NCI-H1092 (cell line): ENCODE measurements at places on chromosomes 2 and 18.

- no peak for DNase-seq
Measured at GRCh38 chr2:150339282-150339681, 148.2 kb downstream of the RND3 start.

- no peak for DNase-seq
Measured at GRCh38 chr2:21257621-21258020, 133.9 kb downstream of the TDRD15 start.

DNA sequence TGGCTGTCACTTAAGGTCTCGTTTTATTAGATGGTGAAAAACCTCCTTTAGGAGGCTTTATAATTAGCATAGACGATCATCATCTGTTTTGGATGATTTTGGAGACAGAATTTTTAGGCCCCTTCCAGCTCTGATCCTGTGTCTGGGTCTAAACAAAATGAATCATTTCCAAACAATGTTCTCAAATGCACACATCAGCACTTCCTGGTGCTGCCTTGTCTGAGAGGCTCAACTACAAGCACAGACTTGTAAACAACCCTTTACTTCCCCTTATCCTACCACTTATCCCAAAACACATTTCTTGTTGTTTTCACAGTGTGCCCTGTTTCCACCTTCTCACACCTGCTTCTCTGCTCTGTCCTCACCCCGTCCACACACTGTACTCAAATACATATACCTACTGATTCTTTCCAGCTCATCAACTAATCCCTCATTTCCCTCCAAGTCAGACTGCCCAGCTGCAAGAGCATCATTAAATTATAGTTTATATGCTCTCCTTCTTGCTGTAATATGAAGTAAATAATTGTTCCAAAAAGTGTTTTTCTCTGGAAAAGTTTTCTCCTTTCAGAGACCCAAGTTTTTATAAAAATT is 71.2 kb upstream of the COL3A1 start:
- DNase-seq: no peak

DNA sequence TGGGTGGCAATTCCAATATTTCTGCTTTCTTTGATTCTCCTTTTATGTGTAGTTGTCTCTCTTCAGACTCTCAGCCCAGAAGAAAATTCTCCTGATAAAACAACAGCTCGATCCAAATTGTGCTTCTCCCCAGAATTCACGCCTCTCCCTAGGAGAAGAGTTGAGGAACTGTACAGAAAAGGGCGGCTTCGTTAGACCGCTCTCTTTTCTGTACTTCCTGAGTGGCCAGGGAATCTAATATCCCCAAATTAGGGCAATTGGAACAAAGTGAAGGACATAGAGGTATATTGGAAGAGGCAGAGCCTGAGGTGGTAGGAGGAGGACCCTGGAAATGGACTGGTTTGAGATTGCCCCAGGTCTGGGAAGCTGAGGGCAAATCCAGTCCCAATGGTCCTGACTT is 5.6 kb downstream of the ADCYAP1 start:
- DNase-seq: no peak

DNA sequence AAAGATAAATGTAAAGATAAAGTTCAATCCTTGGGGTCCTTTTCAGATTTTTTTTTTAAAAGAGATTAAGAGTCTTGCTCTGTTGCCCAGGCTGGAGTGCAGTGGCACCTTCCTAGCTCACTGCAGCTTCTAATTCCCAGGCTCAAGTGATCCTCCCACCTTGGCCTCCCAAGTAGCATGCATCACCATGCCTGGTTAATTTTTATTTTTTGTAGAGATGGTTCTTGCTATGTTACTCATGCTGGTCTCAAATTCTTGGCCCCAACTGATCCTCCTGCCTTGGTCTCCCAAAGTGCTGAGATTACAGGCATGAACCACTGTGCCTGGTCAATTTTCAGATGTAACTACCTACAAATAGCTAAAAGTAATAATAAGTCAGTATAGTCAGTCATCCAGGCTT is 21.1 kb downstream of the NFE2L2 start:
- DNase-seq: no peak

- DNase-seq: no peak
Measured at GRCh38 chr2:240247868-240248720, 107.6 kb upstream of the OTOS start.
